ENCODE measurements at places on chromosomes 6 and 20.

DNA sequence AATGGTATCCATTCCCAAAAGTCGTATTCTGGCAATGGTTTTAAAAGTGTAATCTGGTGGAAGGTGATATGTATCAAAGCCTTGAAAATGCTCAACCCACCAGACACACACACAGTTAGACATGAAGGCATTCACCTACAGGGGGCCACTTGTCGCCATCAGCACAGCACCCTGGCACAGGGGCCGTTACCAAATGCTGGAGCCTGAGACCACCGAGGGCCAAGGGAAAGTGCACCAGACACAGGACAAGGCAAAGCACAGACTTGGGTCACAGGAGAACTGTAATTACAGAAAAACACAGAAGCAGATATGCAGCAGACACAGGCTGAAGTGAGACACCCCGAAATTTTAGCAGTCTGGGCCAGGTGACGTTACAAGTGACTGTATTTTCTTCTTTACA lies 9.3 kb downstream of the TAF4 start:
- no peak for DNase-seq

GRCh38 chr6:111598181-111598580 lies 7.5 kb downstream of the TRAF3IP2 start:
- no peak for DNase-seq

DNA sequence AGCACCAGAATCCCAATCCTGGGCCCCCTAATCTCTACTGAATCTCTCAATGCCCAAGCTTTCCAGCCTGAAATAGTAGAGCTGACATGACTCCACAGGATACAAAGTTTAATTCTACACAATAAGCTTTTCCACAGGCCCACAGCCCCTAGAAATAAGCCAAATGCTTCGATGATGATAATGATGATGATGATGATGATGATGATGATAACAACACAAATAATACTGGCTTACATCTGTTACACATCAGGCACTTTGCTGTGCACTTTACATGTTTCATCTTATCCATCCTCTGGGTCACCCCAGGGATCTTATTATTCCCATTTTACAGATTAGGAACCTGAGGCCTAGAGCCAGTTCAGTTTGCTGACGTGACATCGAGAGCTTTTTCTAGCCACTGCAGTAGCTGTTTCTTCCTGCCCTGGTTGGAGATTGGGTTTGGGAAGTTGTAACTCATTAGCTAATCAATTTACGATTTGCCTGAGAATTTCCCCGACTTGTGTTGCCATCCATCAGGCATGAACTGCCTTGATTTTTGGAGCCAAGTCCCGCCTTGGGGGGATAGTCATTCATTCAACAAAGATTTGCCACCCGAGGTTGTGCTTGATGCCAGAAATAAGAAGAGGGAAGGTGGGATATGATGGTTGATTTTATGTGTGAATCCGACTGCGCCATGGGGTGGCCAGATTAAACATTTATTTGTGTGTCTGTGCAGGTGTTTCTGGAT lies 20.4 kb downstream of the KCNB1 start:
- DNase-seq, result no peak

GRCh38 chr6:156016186-156016976 lies 560.7 kb upstream of the NOX3 start:
- DNase-seq, result no peak

- peak; percentile 53 for DNase-seq
These were observed 64.4 kb downstream of the TULP4 start for GRCh38 chr6:158376631-158377081.

GRCh38 chr20:57309544-57310115 lies 20.0 kb upstream of the SPO11 start:
- DNase-seq, result no peak

DNA sequence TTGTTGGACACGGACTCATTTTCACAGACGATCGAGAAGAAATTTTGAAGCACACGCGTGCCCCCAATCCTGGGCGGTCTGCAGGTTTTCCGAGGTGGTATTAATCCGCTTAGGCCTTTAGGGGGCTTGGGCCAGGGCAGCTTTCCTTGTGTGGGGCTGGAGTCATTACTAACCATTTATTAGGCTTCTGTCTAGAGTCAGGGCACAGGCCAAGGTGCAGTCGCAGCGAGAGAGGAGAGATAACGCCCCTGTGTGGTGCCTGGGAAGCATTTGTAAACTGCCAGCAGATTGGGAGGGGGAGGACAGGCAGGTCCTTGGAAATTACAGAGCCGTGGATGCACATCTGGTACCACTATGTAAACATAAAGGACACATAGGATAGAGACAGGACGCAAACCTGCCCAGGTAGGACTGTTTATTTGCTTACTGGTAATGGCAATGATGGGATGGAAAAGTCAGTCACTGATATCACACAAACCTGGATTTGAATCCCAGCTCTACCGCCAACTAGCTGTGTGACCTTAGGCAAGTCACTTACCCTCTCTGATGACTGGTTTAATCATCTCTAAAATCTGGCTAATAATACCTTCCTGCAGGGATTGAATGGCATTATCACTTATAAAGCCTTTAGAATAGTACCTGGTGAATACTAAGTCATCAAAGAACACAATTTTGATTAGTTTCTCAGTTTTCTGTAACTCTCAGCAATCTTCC lies 76.4 kb downstream of the TMEM242 start:
- no peak for DNase-seq

DNA sequence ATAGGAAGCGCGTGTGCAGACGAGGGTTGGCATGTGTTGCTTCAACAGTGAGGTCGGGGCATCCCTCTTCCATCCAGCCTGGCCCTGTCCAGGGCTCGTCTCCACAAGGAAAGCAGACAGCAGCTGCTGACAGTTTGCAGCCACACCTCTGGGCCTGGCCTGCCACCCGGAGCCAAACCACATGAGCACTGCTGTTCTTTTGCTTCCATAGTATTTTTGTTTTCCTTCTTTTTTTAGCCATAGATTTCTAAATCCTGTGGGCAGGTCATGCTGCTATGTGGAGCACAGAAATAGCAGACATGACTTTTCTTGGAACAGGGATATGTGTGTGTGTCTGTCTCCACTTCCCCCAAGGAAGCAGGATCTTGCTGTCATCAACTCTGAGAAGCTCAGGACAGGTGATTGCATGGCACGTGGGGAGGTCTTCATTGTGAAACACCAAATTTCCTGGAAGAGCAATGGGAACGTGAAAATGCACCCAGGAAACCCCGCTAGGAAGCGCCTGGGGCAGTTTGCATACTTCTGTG lies 167.4 kb downstream of the DTNBP1 start:
- no peak for DNase-seq

DNA sequence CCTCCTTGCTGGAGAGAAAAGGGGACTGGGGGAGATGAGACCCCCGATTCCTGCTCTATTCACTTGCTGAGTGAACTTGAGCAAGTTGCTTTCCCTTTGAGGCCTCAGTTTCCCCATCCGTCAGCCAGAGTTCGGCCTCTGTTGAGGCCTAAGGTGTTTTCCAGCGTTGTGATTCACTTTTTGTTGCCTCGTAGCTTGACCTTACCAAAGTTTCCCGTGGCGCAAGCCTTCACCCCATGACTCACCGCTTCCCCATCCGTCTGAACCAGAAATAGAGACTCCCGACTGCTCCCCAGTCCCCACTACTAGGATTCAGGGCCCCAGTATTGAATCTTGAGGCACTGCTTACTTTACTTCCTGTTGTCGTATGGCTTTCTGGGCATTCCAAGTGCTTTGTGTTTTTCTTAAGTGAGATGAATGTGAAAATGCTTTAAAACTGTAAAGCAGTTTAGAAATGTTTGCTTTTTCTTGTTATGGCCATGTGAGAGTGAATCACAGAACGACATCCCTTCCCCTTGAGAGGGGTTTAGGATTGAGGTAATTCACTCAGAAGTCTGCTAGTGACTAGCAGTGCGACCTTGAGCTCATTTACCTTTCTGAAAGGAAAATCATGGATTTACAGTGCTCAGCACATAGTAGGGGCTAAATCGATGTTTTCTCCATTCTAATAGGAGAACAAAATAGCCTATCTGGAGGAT lies 1.2 kb downstream of the CHMP4B start:
- DNase-seq, result peak; percentile 83

GRCh38 chr6:131755597-131755996 lies 44.8 kb upstream of the CTAGE9 start:
- peak; percentile 92 for DNase-seq

- DNase-seq, result no peak
These were observed 16.9 kb downstream of the LAMA5 start for GRCh38 chr20:62350098-62350628.

DNA sequence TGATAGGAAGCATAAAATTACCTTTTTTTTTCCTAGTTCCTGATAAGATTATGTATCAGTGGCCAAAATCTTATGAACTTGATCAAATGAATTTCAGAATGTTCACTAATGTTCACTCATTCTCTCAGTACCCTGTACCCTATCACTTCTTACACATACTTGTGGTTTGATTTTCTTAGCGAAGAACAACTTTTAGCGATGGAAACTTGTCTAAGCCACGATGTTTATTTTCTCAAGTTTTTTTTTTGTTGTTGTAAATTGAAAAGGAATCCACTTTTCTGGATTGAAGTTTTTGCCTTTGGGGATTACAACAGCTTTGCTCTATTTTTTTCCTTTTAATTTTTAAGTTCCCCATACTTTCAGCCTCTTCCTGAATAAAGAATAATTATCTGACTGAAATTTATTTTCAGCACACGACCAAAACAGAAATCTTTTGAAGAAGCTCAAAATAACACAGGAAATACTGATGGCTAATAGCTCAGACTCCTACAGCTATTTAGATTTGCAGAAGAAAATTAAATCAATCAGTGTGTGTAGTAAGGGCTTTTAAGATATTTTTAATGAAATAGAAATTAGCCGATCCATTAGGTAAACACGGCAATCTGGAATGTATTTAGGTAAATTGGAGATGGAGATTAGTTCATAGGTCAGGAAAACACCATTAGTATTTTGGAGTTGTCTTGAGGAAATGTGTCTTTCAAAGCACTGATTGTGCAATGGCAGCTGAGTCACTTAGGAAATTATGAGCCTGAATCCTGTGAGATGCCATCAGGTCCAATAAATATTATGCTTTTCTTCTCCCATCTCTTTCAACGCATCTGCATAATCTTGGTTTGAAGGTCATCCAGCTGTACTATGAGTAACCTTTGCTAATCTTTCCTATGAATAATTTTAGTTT lies 217.5 kb downstream of the GJA1 start:
- DNase-seq, result peak; percentile 77

- DNase-seq, result peak; percentile 35
These were observed 259.6 kb upstream of the EPHA7 start for GRCh38 chr6:93678841-93679454.

GRCh38 chr6:111503660-111504059 lies 20.6 kb upstream of the REV3L start:
- DNase-seq, result peak; percentile 53

GRCh38 chr6:125868678-125869395 lies 78.1 kb downstream of the NCOA7 start:
- DNase-seq, result no peak

DNA sequence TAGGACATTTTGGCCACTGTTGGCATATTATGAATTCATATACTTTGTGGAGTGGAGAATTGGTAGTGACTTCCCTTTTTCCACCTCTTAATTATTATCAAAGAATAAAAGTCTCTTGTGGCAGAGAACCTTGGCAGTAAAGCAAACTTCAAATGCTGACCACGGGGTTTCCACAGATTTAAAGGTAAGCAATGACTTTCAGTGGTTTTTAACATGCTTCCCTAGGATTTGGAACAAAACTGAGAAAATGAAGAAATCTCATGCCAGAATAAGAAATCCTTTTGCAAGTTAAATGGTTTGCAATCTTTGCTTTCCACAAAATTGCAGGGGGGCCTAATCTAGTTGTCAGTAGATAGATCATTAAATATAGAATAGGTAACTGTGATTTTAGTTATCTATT lies 2.0 kb upstream of the SDC4 start:
- DNase-seq, result no peak

DNA sequence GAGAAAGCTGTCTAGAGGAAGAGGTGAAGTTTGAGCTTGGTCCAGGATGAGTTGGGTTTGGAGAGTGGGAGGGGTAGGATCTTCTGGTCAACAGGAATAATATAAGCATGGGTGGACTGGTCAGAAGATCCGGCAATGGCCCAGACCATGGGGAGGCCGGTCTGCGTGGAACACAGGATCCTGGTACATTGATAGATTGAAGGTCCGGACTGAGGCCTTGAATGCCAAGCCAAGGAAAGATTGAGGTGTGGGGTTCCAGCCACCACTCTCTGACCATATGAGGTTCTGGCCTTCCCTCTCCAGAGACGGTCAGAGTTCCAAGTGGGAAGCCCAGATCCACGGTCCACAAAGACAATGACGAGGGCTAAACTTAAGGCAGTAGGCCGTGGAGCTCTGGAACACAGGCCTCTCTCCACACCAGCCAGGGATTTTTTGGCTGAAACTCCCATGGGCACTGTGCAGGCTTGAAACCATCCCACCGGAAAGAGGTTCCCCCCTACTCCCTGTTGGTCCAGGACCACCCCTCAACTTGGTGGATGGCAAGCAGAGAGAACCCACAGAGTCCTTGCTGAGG lies 3.2 kb downstream of the MDFI start:
- no peak for DNase-seq

DNA sequence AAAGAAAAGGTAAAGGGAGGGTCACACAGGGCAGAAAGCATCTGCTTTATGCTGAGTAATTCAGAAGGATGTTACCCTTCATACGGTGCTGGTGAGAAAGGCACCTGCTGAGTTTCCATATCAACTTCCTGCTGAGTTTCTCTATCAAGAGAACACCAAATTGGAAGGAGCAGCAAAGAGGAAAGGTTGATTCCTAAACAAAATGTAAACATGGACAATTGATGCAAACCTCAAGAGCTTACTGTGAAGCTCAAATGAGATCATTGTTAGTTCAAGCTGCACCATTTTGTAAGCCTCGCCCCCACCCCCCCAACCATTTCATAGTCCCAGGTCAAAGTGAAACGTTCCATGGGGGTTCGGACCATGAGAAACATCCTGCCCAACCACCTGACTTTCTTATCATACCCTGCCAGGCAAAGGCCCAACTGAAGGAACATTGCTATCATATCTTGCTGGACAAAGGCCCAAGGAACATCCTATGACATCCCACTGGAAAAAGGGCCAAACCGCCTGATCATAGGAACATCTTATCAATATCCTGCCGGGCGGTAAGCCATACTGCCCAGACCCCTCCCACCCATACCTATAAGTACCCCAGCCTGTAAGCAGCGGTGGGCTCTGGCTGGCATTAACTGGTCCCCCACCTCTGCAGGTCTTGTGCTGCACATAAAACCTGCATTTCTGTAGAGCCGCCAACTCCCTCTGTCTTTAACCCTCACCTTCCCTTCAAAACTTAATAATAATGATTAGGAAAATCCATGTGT lies 171.6 kb downstream of the UBE3D start:
- DNase-seq, result no peak

DNA sequence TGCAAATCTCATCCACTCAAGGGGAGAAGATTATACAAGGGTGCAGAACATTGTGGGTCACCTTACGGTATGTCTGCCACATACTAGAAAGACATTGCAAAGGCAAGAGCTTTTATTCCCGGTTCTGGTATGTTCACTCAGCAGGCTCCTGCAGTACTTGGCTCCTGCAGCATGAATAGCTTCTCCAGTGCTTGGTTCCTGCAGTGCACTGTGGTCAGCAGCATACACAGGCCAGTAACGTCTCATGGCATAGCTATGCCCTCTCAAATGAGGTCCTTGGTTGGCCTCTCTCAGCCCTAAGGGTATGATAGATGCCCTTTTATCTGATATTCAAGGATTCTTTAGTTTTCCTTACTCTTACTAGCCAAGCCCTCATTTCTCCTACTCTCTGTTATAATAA lies 12.6 kb downstream of the TCP11 start:
- peak; percentile 76 for DNase-seq

Measured in astrocyte of the spinal cord (primary cell).